ENCODE measurements at places on chromosomes 11 and 22.
A peak's percentile ranks its signal among the peaks of the same experiment; 100 is the strongest.

DNA sequence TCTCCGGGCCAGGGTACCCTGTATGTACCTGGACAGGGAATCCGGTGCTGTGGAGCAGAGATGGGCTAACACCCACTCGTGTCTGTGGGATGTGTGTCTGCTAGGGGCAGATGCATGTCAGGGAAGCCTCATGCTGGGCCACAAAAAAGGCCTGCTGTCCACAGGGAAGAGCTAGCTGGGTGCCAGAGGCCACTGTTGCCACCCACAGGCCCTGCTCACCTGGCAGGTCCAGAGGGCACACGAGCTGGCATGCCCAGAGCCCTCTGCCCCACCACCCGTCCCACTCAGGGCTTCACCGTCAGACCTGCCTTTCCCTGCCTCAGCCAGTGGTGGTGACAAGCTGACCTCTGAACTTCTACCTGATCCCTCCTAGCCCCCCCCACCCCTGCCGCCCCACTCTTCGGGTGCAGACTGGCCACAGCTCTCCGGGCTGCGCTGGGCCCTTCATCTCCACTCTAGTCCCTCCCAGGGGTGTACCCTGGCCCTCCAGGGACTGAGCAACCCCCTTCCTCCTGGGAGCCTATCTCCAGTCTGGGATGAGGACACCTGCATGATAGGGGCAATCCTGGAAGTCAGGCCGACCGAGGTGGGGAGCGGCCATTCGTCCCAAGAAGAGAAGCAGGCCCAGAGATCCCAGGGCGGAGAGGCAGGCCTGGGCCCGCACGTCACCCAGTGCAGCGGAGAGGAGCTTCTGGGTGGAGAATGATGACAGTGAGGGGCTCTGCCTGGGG is 1.4 kb downstream of the SLC25A22 start:
- no peak for DNase-seq

- no peak for DNase-seq
Observed at GRCh38 chr11:122024278-122024677, 91.7 kb downstream of the BLID start.

DNA sequence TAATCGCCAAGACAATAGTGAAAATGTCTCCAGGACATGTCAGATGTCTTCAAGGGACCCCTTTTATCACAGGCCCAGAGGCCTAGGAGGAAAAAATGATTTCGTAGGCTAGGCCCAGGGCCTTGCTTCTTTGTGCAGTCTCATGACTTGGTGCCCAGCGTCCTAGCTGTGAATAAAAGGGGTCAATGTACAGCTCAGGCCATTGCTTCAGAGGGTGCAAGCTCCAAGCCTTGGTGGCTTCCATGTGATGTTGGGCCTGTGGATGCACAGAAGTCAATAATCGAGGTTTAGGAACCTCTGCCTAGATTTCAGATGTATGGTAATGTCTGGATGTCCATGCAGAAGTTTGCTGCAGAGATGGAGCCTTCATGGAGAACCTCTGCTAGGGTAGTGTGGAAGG is 20.7 kb upstream of the MTMR2 start:
- DNase-seq: no peak

GRCh38 chr22:46731246-46732040 is 6.6 kb downstream of the CERK start:
- DNase-seq: no peak

GRCh38 chr11:58845386-58845785 is 882 bp upstream of the GLYATL2 start:
- no peak for DNase-seq

- DNase-seq: peak; percentile 93
Observed at GRCh38 chr22:37849089-37849751, at the start of gene EIF3L. EIF3L (plus strand) TSS chr22:37849419; CDS start chr22:37849450, 31 bp downstream.

DNA sequence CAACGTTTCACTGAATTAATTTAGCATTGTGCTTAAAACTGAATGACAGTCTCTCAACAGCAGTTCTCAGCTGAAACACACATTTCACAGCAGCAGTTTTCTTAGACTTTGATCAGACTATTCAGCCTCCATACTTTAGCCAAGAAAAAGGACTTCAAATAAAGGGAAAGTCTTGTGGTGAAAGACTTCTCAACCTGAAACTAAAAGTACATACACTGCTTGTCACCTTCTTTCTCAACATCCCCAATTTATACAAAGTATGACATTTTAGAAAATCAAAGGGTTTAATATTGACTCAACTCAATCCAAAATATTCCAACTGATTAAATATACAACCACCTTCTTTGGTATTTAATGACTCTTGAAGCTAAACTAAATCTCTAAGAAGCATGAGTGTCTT is 419.0 kb downstream of the LRRC4C start:
- no peak for DNase-seq

GRCh38 chr11:95108671-95109551 is 19.3 kb downstream of the ENDOD1 start:
- no peak for DNase-seq

GRCh38 chr11:88284336-88285050 is 53.0 kb downstream of the CTSC start:
- DNase-seq: no peak

- DNase-seq: no peak
Observed at GRCh38 chr11:34012734-34013133, 38.8 kb upstream of the CAPRIN1 start.

- DNase-seq: peak; percentile 51
Observed at GRCh38 chr11:70270877-70271648, 573 bp downstream of the PPFIA1 start.

GRCh38 chr11:125072961-125073590 is 10.0 kb downstream of the SLC37A2 start:
- DNase-seq: no peak

GRCh38 chr11:79456501-79456900 is 15.7 kb upstream of the TENM4 start:
- no peak for DNase-seq

GRCh38 chr11:13098063-13098462 is 88.9 kb downstream of the RASSF10 start:
- no peak for DNase-seq

GRCh38 chr11:117792241-117792640 is 4.8 kb downstream of the DSCAML1 start:
- no peak for DNase-seq

GRCh38 chr22:38724926-38725571 is 19.3 kb downstream of the GTPBP1 start:
- no peak for DNase-seq

DNA sequence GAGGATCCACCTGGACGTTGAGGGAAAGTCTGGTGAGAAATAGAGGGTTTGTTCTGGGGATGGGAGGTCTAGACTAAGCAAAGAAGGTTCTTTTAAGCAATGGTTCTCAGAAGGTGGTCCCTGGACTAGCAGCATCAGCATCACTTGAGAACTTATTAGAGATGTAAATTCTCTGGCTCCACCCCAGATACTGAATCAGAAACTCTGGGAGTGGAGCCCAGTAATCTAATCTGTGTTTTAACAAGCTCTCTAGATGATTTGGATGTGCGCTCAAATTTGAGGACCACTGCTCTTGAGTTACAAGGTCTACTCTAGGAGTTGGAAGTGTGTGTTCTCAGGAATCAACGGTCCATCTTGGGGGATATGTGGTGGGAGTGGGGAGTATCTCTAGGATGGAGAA is 3.3 kb upstream of the ABCG4 start:
- DNase-seq: no peak

GRCh38 chr11:115942011-115942410 is 437.8 kb upstream of the CADM1 start:
- DNase-seq: no peak

DNA sequence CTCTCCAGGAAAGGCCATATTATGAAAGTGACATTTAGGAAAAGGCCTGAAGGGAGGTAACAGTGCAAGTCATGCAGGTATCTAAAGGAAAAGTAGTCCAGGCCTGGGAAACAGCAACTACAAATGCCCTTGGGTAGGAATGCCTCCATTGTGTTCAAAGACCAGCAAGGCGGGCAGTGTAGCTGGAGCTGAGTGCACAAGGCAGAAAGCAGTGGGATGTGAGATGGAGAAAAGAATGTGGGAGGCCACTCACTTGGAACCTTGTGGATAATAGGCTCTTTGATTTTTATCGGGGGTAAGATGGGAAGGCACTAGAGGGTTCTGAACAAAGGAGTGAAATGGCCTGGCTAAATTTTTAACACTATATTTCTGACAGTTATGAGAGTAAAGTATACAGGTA is 188.6 kb downstream of the PGR start:
- DNase-seq: no peak

- DNase-seq: peak; percentile 79
Observed at GRCh38 chr11:72814286-72815109, at the start of gene ATG16L2. ATG16L2 (plus strand) TSS chr11:72814411; CDS start chr11:72814446, 35 bp downstream.

DNA sequence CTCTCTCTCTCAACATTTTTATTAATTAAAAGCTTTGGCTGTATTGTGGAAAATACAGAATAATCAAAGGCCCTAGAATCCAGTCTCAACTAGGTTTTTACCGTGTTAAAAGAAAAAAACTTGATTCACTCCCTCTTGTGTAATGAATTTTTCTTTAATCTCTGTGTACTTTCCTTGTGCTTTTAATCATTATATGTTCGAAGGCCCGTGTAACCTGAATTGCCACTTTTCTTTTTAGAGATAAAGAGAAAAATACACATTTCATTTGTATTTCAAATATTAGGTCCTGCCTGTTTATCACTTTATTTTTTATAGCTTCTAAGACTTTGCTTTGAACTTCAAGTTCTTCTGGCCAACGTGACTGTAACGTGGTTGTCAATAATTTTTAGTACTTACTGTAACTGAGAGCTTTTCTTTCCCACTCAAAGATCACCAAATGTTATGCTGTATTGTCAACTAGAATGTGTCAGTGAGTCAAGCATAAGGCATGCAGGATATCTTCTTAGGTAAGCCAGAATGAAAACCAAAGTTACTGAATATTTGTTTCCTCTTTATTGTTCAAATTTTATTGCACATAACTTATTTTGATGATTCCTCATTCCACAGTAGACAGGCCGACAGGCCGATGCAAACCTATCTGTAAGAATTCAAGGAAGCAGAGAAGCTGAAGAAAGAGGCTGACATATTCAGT is 23.3 kb upstream of the FAR1 start:
- no peak for DNase-seq

- no peak for DNase-seq
Observed at GRCh38 chr22:20116376-20116950, 559 bp downstream of the RANBP1 start.

DNA sequence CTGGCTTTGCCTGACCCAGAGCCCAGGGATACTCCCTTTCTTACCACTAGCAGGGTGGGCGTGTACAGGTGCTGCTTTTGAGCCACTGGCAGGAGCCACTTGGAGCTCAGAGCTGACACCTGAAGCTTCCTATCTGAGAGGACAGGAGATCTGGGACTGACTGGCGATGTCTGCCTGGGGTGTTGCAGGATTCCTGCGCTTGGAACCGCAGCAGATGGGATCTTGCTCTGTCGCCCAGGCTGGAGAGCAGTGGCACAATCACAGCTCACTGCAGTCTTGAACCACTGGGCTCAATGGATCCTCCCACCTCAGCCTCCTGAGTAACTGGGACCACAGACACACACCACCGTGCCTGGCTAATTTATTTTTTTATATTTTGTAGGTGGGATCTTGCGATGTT is 17.7 kb downstream of the GP1BB start:
- no peak for DNase-seq

- DNase-seq: no peak
Observed at GRCh38 chr11:113376156-113376555, 11.4 kb upstream of the ANKK1 start.

- DNase-seq: no peak
Observed at GRCh38 chr22:32661737-32662586, 139.5 kb upstream of the TIMP3 start.

GRCh38 chr11:61555051-61555969 is 25.6 kb downstream of the SYT7 start:
- no peak for DNase-seq

- no peak for DNase-seq
Observed at GRCh38 chr22:29948385-29948769, 65.4 kb downstream of the MTMR3 start.

- no peak for DNase-seq
Observed at GRCh38 chr11:6559369-6559768, 44.0 kb downstream of the RRP8 start.

DNA sequence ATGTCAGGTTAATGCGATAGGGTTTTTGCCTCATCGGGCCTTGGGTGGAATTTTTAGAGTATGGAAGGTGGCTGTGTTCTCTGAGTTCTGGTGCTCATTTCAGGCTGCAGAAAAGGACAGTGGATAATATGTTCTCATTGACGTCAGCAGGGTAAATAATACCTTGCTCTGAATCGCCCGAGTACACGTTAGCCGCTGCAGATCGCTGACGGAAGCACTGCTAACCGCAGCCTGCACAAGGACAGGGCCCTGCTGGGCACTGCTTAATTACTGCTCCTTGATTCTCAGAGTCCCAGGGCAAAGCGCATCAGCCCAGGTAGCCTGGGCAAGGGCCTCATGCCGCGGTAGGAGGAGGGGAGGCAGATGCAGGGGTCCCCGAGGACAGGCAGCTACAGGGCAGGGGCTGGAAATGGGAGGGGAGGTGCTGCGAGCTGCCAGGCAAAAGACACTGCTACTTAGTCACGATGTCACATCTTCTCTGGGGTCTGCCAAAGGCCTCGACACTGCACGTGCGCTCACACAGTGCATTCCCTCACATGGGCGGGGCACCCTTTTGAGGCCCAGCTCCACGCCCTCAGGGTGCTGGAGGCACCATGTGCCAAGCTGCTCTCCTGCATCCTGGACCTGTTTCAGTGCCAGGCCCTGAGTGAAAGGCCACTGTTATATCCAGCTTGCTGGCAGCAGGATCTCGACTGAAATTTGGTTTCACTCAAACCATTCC is 35.2 kb downstream of the PPP2R1B start:
- DNase-seq: no peak

DNA sequence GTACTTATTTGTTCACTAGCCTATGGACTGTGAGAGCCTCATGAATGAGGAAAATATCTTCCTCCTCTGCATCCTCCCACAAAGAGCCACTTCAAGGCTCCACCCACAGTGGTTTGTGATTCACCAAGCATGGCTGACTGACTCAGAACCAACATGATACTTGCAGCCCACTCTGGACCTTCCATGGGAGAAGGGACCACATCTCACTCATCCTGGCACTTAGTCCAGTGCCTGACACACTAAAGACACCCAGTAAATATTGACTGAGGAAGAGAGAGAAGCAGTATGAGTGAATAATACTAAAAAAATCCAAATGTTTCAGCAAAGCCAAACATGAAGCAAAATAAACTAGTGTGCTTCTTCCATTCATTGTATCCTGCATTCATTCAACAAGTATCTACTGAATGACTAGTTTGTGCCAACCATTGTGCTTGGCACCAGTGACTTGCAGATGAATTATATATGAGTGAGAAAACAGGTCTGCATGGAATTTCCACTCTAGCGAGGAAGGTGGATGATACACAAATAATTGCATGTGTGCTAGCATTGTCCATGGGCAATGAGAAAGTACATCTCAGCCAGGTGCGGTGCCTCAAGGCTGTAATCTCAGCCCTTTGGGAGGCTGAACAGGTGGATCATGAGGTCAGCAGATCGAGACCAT is 54.9 kb upstream of the BLID start:
- no peak for DNase-seq

- no peak for DNase-seq
Observed at GRCh38 chr11:69814902-69815301, 4.3 kb downstream of the FGF3 start.

GRCh38 chr11:11178671-11179638 is 174.1 kb downstream of the CSNK2A3 start:
- no peak for DNase-seq
